ENCODE measurements at places on chromosomes 11 and 22. TPM values are rescaled to one million over a fixed set of nuclear protein-coding genes. Genes with fewer than 3 reads are reported as not detected.

DNA sequence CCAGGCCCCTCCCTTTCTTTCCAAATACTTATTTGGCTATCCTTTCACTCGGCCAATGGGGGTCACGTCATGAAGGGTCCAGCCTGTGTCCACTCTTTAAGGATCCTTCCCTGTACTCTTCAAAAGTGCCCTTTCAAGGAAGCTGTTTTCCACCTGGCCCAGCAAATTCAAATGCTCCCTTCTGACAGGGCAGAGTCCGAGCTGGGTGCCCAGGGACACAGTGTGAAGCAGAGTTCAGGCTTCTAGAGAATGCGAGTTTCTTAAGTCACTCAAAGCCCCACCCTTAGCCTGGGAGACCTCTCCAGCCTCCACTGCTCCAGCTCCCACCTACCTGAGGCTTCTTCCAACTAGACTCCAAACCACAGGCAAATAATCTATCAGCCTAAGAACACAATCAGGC is 5.5 kb upstream of the APOA1 start:
- no peak for DNase-seq

GRCh38 chr11:74866557-74866956 is 82.3 kb downstream of the XRRA1 start:
- no peak for DNase-seq

Gene SLC17A6
- not detected for total RNA-seq

DNA sequence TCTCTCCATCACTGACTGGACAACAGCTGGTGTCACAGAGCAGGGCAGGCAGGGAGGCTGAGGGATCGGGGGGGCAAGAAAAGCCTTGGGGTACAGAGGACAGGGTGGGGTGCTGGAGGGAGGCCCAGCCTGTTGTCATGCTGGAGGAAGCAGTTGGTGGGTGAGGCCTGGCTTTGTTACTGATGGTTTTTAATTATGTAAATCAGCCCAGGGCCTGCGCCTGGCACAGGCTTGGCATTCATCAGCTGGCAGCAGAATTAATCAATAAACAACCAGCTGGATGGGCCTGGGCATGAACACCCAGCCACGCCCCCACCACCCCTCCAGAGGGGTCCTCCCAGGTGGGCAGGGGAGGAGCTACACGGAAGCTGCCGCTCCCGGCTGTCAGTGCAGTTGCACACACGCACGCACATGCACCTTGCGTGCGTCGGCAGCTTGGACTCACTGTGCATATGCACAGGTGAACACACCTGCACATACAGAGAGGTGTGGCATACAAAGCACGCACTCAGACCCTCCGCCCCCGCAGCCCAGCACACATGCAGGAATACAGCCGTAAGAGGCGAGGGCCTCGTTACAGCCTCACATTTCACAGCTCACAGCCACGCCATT is 21.3 kb upstream of the ELFN2 start:
- no peak for DNase-seq

- DNase-seq = no peak
Measured at GRCh38 chr11:86101941-86102407, 33.1 kb upstream of the PICALM start.

DNA sequence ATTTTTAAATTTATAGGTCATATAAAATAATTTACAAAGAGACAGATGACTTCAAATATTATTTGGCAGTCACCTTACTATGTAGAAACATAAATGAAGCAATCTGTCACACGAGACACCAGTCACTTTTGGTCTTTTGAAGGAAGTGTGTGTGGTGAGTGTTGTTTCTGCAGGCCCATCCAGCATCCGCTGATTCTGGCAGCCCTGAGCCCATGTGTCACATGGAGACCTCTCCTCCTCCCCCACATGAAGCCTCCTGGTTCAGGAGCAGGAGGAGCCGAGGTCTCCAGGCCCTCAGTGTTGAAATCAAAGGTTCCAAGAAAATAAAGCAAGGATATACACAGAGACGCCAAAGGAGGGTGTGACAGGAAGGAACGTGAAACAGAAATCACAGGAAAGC is 60.1 kb downstream of the ARFGAP3 start:
- DNase-seq = peak; percentile 54

DNA sequence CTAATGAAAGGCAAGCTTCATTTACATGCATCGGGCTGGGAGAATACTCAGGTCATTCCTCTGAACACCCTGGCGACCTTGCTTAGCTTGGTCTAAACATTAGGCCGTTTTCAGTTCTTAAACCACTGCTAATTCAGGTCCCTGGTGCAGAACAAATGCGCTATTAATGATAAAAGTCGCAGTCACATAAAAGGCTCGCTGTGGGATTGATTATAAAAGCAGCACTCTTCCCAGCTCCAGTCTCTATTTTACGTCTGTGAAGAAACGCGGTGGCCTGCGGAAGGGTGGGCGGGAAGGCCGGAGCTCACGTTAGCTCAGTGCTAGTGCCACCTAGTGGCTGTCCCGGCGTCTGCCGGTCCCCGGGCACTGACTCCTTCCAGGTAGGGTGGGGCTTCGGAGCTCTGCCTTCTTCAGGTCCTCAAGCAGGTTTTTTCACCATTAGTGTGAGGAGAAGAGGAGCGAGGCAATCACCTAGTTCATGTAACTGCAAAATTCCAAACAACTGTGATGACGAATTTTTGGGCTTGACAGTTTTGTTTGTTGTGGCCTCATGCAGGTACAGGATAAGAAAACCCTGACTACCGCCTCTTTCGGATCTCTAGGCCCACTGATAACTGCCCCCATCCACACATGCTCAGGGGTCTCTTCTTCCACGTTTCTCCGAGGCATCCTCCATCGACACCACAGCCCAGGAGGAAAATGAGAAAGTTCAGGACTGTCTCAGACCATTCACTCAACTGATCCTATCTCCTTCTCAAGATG is 66.5 kb upstream of the CLMP start:
- DNase-seq = peak; percentile 83

GRCh38 chr11:82465481-82465880 is 268.2 kb downstream of the FAM181B start:
- no peak for DNase-seq

GRCh38 chr11:3886985-3887384 is 31.5 kb downstream of the STIM1 start:
- no peak for DNase-seq

- DNase-seq = no peak
Measured at GRCh38 chr11:69010964-69011623, 2.0 kb downstream of the MRGPRF start.

Gene TRIM6
- 3.3 TPM for total RNA-seq

Gene OR51B5
- not detected for total RNA-seq

DNA sequence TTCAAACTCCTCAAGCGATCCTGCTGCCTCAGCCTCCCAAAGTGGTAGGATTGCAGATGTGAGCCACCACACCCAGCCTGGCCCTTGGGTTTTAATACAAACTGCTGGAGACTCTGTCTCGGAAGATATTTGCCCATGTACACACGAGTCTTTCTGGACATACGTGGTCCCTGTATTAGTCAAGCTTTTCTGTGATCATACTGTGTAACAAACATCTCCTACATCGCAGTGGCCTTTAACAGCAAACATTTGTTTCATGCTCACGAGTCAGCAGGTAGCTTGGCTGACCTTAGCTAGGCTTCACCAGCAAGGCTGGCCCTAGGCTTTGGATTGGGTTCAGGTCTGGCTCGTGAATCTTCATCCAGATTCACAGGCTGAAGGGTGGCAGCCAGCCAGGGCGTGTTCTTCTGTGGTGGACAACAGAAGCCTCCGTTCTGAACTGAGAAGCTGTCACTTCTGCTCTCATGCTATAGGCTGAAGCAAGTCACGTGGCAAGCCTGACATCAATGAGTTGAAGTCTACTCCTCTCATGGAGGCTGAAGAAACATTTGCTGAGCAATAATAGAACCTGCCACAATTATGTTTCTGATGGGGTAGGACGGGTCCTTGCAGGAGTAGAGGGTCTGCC is 8.8 kb downstream of the KIAA1671 start:
- no peak for DNase-seq

DNA sequence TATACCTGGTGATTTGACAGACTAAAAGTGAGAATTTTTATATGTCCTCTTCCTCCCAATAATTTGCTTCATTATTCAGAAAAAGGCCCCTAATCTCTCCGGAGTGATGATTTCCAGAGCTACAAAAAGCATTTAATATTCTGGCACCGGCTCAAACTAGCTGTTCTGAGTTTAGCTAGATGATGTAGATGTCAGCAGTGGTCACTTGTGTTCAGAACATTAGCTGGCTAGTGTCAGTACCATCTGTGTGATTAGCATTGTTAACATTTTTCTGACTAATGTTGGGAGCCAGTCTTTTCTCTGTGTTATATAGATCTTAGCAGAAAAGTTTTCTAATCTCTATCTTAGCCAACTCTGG is 68.7 kb upstream of the RRM1 start:
- DNase-seq = peak; percentile 80

Gene THRSP
- not detected for total RNA-seq

GRCh38 chr11:6404342-6405051 is 14.2 kb downstream of the SMPD1 start:
- no peak for DNase-seq

- no peak for DNase-seq
Measured at GRCh38 chr11:66042227-66042995, 6.5 kb downstream of the GAL3ST3 start.
